Amygdala (tissue), 56 donors: ENCODE measurements at places on chromosomes 11 and 22.

GRCh38 chr11:13928566-13929251 lies 33.8 kb upstream of the SPON1 start:
- DNase-seq: no peak

DNA sequence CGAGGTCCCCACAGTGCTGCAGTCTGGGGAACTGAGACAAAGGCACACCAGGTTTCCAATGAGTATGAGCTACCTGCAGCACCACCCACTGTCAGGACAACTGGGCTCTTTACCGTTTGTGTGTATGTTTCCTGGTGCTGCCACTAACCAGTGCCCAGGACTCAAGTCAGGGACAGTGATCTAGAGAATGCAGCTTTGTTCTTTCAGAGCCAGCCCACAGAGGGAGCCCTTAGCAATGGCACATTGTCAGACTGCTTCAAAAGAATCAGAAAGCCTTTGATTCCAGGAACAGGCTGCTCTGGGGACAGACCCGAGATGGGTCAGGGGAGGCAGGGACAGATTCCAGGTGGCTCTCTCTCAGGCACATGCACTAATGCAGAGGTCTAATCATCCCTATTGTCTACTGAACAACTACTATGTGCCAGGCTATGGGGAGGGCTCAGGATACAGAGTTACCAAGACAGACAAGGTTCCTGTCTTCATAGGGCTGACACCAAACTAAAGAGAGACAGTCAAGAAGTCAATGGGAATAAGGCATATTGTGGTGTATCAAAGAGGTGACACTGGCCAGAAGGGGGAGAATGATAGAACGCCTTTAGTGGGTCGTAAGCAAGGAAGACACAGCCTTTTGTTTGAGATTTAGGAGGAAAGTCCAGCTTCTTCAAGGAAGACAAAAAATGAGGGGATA lies 103.7 kb downstream of the VPREB1 start:
- peak; percentile 49 for DNase-seq

DNA sequence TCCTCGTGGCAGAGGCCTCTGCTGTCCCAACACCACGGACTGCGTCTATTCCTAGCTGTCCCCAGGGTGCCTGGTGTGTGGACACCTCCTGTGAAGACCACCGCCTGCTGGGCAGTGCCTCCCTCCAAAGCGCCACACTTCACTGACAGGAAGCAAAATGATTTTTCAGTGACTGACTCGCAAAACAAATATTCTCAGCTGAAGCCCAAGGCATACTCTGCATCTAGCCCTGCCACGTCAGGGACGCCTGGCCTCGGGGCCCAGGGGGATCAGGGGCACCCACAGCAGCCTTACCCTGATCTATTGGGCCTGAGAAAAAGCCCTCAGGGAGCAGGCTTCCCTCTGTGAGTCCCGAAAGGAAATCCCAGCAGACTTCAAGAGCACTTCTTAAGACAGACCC lies 2.2 kb downstream of the BRD1 start:
- no peak for DNase-seq

GRCh38 chr22:17387356-17387755 lies 18.1 kb downstream of the CECR2 start:
- no peak for DNase-seq

DNA sequence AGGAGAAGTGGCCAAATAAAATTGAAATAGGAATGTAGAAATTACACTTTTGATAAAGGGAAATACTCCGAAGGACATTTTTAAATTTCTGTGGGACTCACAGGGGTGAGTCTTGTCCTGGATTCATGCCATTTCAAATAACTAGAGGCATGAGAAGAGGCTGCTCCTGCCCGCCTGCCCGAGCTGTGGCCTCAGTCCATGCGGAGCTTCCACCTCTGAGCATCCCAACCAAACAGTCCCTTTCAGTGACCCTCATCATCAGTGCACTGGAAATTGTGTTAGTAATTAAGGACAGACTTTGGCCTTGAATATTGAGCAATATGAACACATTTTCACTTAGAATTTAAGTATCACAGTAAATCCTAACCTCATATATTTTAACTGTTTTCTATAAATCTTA lies 25.6 kb downstream of the GRIA4 start:
- DNase-seq: no peak

GRCh38 chr22:45686004-45686403 lies 14.4 kb downstream of the ATXN10 start:
- no peak for DNase-seq

DNA sequence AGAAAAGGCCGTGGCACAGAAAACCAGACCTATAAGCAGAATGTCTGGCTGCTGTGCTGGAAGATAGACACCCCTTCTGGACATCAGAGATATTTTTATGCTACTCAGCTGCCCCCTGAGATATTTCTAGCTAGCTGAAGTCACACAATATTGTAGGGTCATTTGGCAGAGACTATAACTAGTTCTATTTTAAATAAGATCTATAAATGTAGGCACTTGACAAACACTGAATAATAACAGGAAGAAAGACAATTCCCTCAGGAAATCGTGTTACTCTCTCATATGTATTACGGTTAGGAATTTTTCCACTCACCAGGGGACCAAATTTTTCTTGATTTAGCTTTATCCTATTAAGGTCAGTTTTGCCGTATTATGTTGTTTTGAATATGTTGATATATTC lies 845.4 kb downstream of the OPCML start:
- DNase-seq: no peak

- no peak for DNase-seq
Observed at GRCh38 chr11:19674836-19675235, 37.8 kb upstream of the NAV2 start.

GRCh38 chr11:35126000-35126878 lies 12.7 kb upstream of the CD44 start:
- no peak for DNase-seq

DNA sequence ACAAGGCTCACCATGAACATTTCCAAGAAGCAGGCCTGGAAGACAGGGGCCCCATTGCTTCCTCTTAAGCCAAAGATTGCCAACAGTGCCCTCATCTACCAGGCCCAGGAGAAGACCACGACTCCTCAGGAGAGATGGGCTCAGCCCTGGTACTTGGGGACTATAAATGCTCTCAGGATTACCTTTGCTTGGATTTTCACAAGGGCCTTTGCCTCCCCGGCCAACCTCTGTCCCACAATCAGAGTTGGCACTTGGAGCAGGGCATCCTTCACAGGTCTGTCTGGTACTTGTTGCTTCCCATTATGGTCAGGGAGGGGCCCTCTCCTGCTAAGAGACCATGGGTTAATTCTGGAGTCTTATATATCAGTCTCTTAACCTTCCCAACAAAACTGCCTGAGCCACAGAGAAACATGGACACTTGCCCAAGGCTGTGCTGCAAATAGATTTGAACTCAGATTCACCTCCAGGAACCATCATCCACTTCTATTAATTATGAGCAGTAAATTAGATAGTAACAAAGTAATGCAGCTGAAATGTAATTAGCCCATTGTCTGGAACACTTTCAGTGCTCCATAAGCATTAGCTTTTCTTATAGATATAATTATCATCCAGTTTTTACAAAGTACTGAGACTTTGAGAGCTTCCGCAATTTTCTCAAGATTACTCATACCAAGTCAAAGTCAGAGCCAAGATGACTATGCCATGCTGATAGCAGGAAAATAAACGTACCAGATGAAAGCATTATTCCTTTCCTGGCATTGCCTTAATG lies 33.5 kb downstream of the POU2AF3 start:
- DNase-seq: no peak
